ENCODE measurements at places on chromosomes 6 and 20. TPM values are rescaled to one million over a fixed set of nuclear protein-coding genes. Genes with fewer than 3 reads are reported as not detected.

Gene LPA
- total RNA-seq, result not detected

Gene SLC16A10
- 2.3 TPM for total RNA-seq

Gene NRN1
- total RNA-seq, result 0.45 TPM

Gene C20orf202
- total RNA-seq, result not detected

Gene ZSCAN23
- total RNA-seq, result 10.0 TPM

Gene MUCL3
- total RNA-seq, result 0.17 TPM

Gene MMP24
- 46.4 TPM for total RNA-seq

Gene ARMC2
- total RNA-seq, result 4.8 TPM

Gene SLC26A8
- not detected for total RNA-seq

Gene UNC5CL
- 9.6 TPM for total RNA-seq

Gene DOK5
- total RNA-seq, result under 0.01 TPM

Gene CFAP206
- total RNA-seq, result 0.17 TPM

Gene SRSF12
- total RNA-seq, result 5.7 TPM

Gene EPPIN
- total RNA-seq, result not detected

Gene SYNE1
- total RNA-seq, result 195 TPM

Gene EYS
- total RNA-seq, result 0.10 TPM

Gene ALDH8A1
- total RNA-seq, result 3.6 TPM

Gene TCP11
- total RNA-seq, result 0.60 TPM

Gene ABHD16B
- total RNA-seq, result not detected

Gene RAET1L
- 3.1 TPM for total RNA-seq

Gene PRL
- total RNA-seq, result not detected

Gene RRAGD
- 4.2 TPM for total RNA-seq

Gene CTNNBL1
- 29.4 TPM for total RNA-seq

Gene IRAK1BP1
- 8.1 TPM for total RNA-seq

Gene WFDC5
- not detected for total RNA-seq

Gene TRDN
- not detected for total RNA-seq

Gene LY6G6D
- total RNA-seq, result not detected

Gene MBOAT1
- 20.3 TPM for total RNA-seq

Gene MTG2
- total RNA-seq, result 21.7 TPM

Gene RAB32
- total RNA-seq, result 277 TPM

Gene GNMT
- total RNA-seq, result 0.20 TPM

Gene ROS1
- total RNA-seq, result 2.7 TPM

Gene HUS1B
- total RNA-seq, result not detected

Gene PPP1R3G
- 6.3 TPM for total RNA-seq

Gene TMEM74B
- 0.17 TPM for total RNA-seq

Gene SLC17A5
- 32.8 TPM for total RNA-seq

Gene SASH1
- total RNA-seq, result 87.9 TPM

Gene KIAA1586
- total RNA-seq, result 12.2 TPM

Gene HLA-DMB
- total RNA-seq, result 2.1 TPM

Gene ARMH2
- not detected for total RNA-seq

Gene FOXA2
- total RNA-seq, result not detected

Gene PRRT1
- not detected for total RNA-seq

Gene MACROD2
- 5.0 TPM for total RNA-seq

Gene TNFRSF6B
- 191 TPM for total RNA-seq

Gene FGD2
- not detected for total RNA-seq

Gene SCGN
- not detected for total RNA-seq

Gene BPIFB4
- total RNA-seq, result not detected

Gene COL11A2
- total RNA-seq, result 0.17 TPM

Gene POM121L2
- not detected for total RNA-seq

Gene PSORS1C1
- total RNA-seq, result 5.1 TPM

Gene CCN5
- total RNA-seq, result 0.10 TPM

Gene CLIC5
- total RNA-seq, result 3.5 TPM

Gene SERINC1
- 314 TPM for total RNA-seq

Gene MCCD1
- total RNA-seq, result 0.15 TPM

Gene ULBP1
- total RNA-seq, result 0.17 TPM
